ENCODE measurements at places on chromosomes 11 and 22.

DNA sequence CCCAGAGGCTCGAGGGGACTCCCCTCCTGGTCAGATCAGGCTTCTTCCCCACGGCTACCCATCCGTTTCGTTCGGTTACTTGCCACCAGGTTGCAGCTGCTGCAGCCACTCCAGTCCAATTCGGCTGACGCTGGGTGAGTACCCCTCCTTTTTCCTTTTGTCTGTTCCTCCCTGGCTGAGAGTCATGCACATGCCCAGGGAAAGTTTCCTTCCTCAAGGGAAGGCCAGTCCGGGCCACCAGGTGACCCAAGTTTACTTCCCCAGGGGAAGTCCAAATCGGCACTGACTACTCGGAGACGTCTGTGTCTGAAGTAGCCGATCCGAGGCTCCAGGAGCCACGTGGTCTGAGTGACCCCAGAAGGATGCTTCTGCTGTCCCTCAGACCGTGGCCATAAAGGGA, 13.2 kb upstream of the OR56A3 start:
- no peak for DNase-seq
- no peak overlapping the region for H3K4me3 ChIP-seq
- no peaks in the 10 kb centered on the region for H3K4me1 ChIP-seq
- H3K27me3 ChIP-seq = no peaks in the 10 kb centered on the region

DNA sequence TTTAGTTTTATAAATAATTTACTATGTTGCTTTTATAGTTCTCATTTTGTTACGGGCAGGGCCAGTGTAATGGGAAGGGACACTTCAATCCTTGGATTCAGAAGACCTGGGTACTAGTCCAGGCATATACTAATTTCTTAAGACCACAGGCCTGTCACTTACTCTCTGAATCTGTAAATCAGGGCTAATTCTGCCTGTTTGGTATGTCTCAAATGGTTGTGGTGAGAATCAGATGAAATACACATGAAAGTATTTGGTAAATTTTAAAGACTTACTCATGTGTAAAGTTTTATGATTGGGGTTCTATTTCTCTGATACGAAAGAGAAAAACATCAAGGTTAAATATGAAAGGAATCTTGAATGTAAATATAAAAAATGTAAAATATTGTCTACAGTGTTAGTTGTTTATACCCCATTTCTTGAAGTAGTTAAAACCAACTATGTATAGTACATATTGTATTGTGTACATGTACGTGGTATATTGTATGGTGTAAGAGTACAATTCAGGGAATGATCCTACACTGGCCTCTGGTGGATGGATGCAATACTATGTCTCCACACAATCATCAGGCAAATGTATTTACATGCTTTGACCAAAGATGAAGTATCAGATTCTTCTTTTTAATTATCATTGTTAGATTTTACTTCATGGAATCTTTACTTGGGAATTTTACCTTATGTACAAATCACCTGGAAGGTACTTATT, 24.5 kb upstream of the RAG2 start:
- no peaks in the 10 kb centered on the region for H3K4me1 ChIP-seq
- H3K4me3 ChIP-seq = no peak overlapping the region
- DNase-seq = no peak
- no peak overlapping the region for H3K27ac ChIP-seq
- H3K27me3 ChIP-seq = no peaks in the 10 kb centered on the region

DNA sequence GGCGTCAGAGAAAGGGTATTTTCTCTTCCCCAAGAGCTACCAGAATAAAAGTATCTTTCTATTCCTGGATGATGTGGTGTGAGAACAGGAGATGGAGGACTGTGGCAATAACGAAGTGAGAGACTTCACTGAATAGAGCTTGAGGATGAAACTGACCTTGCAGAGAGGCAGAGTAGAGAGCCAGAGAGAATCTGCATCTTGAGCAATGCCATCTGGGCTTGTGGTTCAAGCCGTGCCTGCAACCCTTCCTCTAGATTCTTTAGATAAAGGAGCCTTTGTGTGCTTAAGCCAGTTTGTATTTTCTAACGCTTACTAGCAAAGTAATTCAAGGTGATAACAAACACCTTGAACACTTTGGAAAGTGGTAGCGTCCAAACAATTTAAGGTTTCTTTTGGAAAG, 2.2 kb downstream of the ME3 start:
- no peak for DNase-seq
- H3K4me1 ChIP-seq = no peaks in the 10 kb centered on the region
- H3K36me3 ChIP-seq = no peaks in the 10 kb centered on the region

GRCh38 chr11:130122141-130122575, 37.4 kb upstream of the ST14 start:
- no peaks in the 10 kb centered on the region for H3K27me3 ChIP-seq
- no peak overlapping the region for H3K4me3 ChIP-seq
- H3K36me3 ChIP-seq = no peaks in the 10 kb centered on the region
- peaks cover 31% of the 10 kb centered on the region for H3K4me1 ChIP-seq

DNA sequence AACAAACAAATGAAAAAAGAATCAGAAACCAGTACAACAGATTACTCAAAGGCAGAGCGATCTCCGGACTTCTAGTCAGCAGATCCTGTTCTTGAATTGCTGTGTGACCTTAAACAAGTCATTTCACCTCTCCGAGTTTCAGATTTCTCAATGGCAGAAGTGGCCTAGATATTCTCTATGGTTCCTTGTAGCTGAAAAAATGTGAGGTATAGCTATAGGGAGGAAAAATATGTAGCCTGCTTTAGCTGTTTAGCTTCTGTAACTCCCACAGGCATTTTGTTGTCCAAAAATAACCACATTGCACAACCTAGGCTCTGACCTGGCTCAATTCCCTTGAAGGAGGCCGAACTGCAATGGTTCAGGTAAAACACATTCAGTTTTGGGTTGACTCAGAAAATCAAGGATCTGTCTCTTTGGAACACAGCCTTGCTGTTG, 100.7 kb downstream of the DBX1 start:
- H3K4me1 ChIP-seq = no peaks in the 10 kb centered on the region
- H3K27ac ChIP-seq = no peak overlapping the region
- no peaks in the 10 kb centered on the region for H3K36me3 ChIP-seq
- DNase-seq = no peak

- DNase-seq = no peak
- no peak overlapping the region for H3K4me3 ChIP-seq
- H3K27ac ChIP-seq = no peak overlapping the region
- no peaks in the 10 kb centered on the region for H3K4me1 ChIP-seq
Measured at GRCh38 chr11:129951201-129951865, 51.3 kb downstream of the PRDM10 start.

- no peaks in the 10 kb centered on the region for H3K27me3 ChIP-seq
- no peaks in the 10 kb centered on the region for H3K36me3 ChIP-seq
- no peak for DNase-seq
- peaks cover 14% of the 10 kb centered on the region for H3K4me1 ChIP-seq
- H3K27ac ChIP-seq = peak overlapping the region; percentile 44
Measured at GRCh38 chr22:37808294-37808657, 542 bp downstream of the GCAT start.

DNA sequence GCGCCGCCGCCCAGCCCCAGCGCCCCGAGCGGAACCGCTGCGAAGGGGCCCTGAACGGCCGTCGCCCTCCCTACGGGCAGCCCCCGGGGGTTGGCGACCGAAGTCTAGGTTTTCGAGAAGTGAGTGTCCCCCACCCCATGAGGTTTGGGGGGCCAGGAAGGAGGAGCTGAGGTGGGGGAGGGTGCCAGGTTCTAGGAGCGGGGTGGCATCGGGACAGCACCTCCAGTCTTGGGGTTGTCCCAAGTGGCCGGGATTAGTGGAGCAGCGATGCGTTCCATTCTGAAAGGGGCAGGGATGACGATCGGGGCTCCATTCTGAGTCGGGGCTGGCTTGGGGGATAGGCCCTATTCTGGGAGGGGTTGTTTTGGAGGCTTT, 408 bp downstream of the PPP2R5B start:
- no peak for DNase-seq
- H3K4me3 ChIP-seq = peak overlapping the region; percentile 67
- peak overlapping the region; percentile 81 for H3K27ac ChIP-seq
- H3K4me1 ChIP-seq = peaks cover 11% of the 10 kb centered on the region

DNA sequence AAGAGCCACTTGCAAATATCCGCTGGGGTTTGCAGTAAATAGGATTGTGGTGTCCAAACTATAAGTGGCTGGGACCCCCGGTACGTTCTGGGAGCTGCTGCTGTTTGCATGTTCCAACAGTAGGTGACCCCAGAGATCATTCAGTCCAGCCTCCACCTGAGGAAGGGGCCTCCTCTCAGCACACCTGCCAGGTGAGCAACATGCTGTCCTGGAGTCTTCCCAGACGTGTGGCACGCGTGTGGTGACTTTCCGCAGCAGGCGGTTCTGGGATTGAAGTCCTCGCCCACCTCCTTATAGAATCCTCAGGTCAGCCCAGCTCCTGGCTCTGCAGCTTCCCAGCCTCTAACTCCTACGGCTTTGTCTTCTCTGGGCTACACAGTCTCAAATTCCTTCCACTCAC, 6.7 kb downstream of the P2RX3 start:
- no peaks in the 10 kb centered on the region for H3K27me3 ChIP-seq
- H3K4me1 ChIP-seq = no peaks in the 10 kb centered on the region
- no peak overlapping the region for H3K4me3 ChIP-seq
- no peak overlapping the region for H3K27ac ChIP-seq

GRCh38 chr11:6850526-6850925, 5.0 kb downstream of the OR10A5 start:
- H3K27ac ChIP-seq = no peak overlapping the region
- no peaks in the 10 kb centered on the region for H3K36me3 ChIP-seq
- DNase-seq = no peak
- H3K27me3 ChIP-seq = no peaks in the 10 kb centered on the region

- H3K4me1 ChIP-seq = no peaks in the 10 kb centered on the region
- no peak for DNase-seq
- no peak overlapping the region for H3K4me3 ChIP-seq
- no peaks in the 10 kb centered on the region for H3K27me3 ChIP-seq
- no peaks in the 10 kb centered on the region for H3K36me3 ChIP-seq
- no peak overlapping the region for H3K27ac ChIP-seq
Measured at GRCh38 chr11:75028724-75029123, 40.0 kb downstream of the NEU3 start.

DNA sequence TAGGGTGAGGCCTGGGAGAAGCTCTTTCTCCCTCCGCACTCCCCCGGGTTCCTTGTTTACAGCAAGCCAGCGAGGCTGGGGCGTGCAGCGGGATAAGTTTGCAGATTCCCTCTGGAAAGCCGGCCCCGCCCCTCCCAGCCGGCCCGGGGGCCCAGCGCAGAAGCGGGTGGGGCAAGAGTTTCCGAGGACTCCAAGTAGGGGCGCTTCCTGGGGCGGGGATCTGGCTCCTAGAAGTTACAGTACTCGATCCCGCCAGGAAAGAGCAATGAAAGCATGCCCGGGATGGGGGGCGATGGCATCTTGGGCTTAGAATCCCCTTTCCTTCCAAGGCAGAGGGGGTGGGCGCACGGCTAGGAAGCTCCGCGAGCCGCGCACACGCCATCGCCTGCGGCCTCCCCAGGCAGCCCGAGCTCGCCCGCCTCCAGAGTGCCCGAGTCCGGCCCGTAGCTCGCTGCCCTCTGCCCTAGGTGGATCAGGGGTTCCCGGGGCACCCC, 385 bp downstream of the TST start:
- peak overlapping the region; percentile 27 for H3K4me3 ChIP-seq
- no peak for DNase-seq
- peaks cover 4% of the 10 kb centered on the region for H3K4me1 ChIP-seq
- H3K27me3 ChIP-seq = no peaks in the 10 kb centered on the region

GRCh38 chr11:68447015-68447801, 13.3 kb upstream of the PPP6R3 start:
- H3K4me3 ChIP-seq = no peak overlapping the region
- no peak overlapping the region for H3K27ac ChIP-seq
- H3K27me3 ChIP-seq = no peaks in the 10 kb centered on the region
- peaks cover 3% of the 10 kb centered on the region for H3K4me1 ChIP-seq

GRCh38 chr11:102225689-102226568, 91.4 kb upstream of the BIRC3 start:
- no peak overlapping the region for H3K4me3 ChIP-seq
- H3K27ac ChIP-seq = no peak overlapping the region
- H3K4me1 ChIP-seq = no peaks in the 10 kb centered on the region
- no peak for DNase-seq
- no peaks in the 10 kb centered on the region for H3K36me3 ChIP-seq

- H3K36me3 ChIP-seq = no peaks in the 10 kb centered on the region
- no peak overlapping the region for H3K27ac ChIP-seq
- H3K4me3 ChIP-seq = no peak overlapping the region
- DNase-seq = no peak
- no peaks in the 10 kb centered on the region for H3K4me1 ChIP-seq
Measured at GRCh38 chr11:19939415-19939929, 220.8 kb downstream of the DBX1 start.

DNA sequence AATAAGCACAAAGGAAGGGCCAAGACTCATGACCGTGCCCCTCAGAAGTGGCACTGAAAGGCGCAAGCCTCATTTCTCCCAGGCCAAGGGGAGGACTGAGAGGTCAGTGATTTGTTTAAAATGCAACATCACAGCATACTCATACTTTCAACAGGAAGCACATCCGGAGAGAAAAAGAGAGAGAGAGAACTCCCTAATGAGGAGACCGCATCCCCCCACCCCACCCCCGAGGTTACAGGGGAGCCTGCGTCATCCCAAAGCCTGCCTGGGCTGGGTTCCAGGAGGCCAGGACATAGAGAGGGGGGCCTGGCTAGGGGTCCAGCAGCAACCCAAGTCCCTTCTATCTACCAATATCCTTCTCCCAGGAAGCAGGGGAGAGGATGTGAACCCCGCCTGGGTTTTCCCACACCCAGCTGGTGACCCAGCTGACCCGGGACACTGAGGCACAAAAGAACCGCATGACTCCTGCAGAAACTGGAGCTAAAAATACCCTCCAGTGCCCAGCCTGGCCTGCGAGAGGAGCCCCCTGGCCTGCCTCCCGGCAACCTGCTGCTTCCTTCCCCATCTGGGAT, 3.8 kb downstream of the CSNK1E start:
- H3K4me3 ChIP-seq = peak overlapping the region; percentile 20
- peak; percentile 16 for DNase-seq
- peaks cover 28% of the 10 kb centered on the region for H3K4me1 ChIP-seq

DNA sequence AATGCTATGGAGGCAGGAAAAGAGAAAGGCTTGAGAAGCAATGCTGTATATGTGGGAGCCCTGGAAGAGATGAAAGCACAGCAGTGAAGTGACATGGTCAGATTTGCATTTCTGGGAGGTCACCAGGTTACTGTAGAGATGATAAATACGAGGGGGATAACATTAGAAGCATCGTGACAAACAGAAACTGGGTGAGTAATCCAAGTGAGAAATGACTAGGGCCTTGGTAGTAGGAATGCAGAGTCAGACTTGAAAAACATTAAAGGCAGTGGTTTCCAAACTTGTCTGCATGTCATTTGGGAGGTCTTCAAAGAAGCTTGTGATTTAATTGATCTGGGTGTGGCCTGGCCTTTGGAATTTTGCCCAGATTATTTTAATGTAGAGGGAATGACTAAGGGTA, 43.9 kb downstream of the CCDC34 start:
- no peaks in the 10 kb centered on the region for H3K27me3 ChIP-seq
- no peak for DNase-seq
- no peak overlapping the region for H3K27ac ChIP-seq
- no peak overlapping the region for H3K4me3 ChIP-seq
- H3K36me3 ChIP-seq = no peaks in the 10 kb centered on the region
- H3K4me1 ChIP-seq = no peaks in the 10 kb centered on the region

GRCh38 chr11:125016413-125016812, 46.7 kb upstream of the SLC37A2 start:
- H3K27ac ChIP-seq = no peak overlapping the region
- DNase-seq = no peak
- no peaks in the 10 kb centered on the region for H3K36me3 ChIP-seq
- H3K4me3 ChIP-seq = no peak overlapping the region
- no peaks in the 10 kb centered on the region for H3K27me3 ChIP-seq
- H3K4me1 ChIP-seq = no peaks in the 10 kb centered on the region

- peaks cover 44% of the 10 kb centered on the region for H3K4me1 ChIP-seq
- DNase-seq = peak; percentile 45
- peaks cover 11% of the 10 kb centered on the region for H3K36me3 ChIP-seq
- H3K4me3 ChIP-seq = peak overlapping the region; percentile 30
- H3K27ac ChIP-seq = peak overlapping the region; percentile 61
- H3K27me3 ChIP-seq = no peaks in the 10 kb centered on the region
Measured at GRCh38 chr11:121482231-121483129, 29.7 kb upstream of the SORL1-AS1 start.

Data from naive thymus-derived CD4-positive, alpha-beta T cell (primary cell).